ENCODE measurements at places on chromosomes 12 and 14.

- no peak for DNase-seq
Measured at GRCh38 chr14:102789349-102789748, 12.1 kb downstream of the TRAF3 start.

DNA sequence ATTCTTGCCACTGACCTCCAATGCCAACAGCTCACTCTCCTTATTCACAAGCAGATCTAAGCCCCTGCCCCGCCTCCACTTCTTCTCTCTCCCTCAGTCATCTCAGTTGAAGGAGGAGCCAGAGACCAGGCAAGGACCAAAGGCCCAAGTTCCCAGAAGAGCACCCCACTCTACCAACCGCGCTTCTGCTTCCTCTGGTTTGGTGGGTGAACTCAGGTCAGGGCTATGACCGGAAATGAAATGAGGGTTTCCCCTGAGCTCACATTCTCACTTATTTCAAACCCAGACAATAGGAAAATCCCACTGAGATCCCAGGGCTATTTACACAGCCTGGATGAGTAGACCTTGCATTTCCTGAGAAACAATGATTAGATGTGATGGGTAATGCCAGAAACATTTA lies 9.9 kb downstream of the DPF3 start:
- DNase-seq = no peak

DNA sequence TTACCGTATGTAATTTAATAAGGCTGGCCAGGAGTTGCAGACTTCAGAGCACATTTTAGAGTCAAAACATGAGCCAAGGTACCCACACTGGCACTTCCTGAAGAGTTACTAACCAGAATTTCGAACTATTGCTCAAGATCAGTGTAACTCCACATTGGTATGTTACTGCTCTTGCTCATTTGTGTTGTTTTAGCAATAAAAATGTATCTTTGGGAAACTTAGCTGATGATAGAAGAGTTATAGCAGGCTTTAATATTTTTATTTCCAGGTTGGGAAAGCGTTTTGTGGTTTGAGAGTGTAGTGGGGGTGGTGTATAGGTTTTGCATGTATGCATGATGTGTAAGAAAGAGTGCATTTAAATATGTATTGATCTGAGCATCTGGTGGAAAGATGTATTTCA lies 96.6 kb downstream of the SCN8A start:
- DNase-seq = no peak

- DNase-seq = no peak
Measured at GRCh38 chr12:79455286-79455685, 235.5 kb downstream of the PAWR start.

- peak; percentile 82 for DNase-seq
Measured at GRCh38 chr14:21087294-21088091, 11.0 kb downstream of the ZNF219 start.

- DNase-seq = no peak
Measured at GRCh38 chr12:109892748-109893147, 7.3 kb upstream of the TCHP start.

DNA sequence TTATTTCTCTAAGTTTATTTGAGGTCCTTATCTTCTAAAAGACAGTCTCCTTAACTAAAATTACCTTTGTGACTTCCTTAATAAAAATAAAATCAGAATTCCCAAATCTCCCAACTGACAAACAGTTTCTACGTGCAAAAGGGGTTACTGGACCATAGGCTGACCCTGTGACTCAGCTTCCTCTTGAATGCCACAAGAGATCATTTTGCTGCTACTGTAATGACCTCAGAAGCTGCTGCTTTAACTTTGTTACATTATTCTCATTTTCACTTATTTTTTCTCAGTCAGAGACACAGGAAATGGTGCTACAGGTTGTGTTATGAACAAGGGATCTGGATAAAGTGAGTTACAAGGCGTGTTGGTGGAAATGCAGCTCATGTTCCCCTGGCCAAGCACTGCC lies 132.2 kb upstream of the TMTC2 start:
- DNase-seq = peak; percentile 13
